Activated CD4-positive, alpha-beta T cell treated with anti-CD3 and anti-CD28 coated beads, Interleukin-2, Interleukin-6, amounts not matched to agents 100 ng/mL and 50 ng/mL, durations not matched to agents 16 hours and 8 hours (primary cell): ENCODE measurements at places on chromosomes 2 and 18.

GRCh38 chr2:7025082-7025481, 107.9 kb downstream of the RNF144A start:
- DNase-seq: no peak

GRCh38 chr2:230008708-230009066, 60.0 kb downstream of the SLC16A14 start:
- DNase-seq: no peak

DNA sequence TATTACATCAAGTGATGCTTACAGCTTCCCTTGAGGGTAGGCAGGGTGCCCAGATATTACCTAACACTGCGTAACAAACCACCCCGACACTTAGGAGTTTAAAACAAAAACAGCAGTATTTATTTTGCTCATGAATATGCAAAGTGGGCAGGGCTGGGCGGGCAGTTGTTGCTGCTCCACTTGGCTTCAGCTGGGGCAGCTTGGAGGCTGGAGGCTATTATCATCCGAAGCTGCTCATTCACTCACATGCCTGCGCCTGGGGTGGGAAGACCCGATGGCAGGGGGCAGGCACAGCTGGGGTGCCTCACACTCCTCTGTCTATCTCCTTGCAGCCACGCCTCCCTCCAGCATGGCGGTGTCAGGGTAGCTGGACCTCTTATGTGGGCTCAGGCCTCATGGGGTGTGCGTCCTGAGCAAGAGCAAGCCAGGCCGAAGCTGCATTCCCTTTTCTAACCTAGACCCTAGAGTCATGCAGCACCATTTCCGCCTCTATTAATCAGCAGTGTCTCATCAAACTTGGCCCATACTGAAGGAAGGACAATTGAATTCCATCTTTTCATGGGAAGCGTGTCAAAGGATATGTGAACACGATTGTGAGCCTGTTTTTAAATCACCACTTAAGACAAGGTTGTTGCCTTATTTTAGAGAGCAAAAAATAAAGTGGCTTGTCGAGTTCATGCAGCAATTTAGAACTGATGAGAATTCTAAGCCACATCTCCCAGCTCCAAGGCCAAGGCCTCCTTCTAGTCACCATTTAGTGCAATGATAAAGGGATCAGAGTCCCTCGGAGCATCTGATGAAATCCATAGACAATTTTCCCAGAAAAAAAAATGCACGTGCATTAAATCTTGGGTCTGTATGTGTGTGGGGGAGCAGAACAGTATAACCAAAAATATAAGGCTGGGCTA, 54.9 kb downstream of the SDC1 start:
- DNase-seq: no peak

GRCh38 chr2:241063587-241063986, 38.5 kb downstream of the MTERF4 start:
- DNase-seq: no peak

GRCh38 chr2:18309188-18309587, 251.3 kb downstream of the RDH14 start:
- DNase-seq: no peak

DNA sequence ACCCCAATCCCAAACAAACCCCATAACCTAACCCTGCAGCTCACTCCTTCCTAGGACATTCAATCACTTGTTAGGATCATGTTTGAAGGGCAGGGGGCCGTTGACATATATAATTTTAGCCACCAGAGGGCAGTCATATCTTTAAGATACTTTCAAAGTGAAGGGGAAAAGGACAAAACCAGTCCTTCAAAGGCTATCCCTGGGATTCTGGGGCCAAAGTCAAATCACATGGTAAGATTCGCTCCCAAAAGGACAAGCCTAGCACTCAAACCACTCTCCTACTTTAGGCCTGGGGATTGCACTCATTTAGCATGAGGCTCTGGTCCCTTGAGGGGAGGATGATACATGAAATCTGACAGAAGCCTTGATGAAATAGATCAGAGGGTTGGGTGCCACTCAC, 44.6 kb downstream of the HAUS1 start:
- DNase-seq: peak; percentile 65

DNA sequence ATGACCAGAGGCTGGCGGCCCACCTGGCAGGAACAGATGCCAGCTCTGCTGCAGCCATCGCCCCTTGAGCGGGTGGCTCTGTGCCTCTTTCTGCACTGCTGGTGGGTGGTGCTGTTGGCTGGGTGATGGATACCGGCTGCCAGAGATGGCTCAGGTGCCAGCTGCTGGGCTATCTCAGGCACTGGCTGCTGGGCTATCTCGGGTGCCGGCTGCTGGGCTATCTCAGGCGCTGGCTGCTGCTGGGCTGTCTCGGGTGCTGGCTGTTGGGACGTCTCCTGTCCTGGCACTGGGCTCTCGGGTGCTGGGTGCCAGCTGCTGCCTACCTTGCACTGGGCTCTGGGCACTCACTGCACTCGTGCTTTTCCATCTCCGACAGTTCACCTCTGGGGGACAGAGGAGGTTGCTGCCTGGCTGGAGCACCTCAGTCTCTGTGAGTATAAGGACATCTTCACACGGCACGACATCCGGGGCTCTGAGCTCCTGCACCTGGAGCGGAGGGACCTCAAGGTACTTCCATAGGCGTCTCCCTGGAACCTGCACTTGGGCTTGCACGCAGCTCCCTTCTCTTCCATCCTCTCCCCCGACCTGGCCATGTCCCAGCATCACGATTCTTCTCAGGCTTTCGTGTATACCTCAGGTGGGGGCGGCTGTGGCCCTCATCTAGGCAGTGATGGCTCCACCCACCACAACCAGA, 98.4 kb downstream of the USP40 start:
- DNase-seq: no peak

GRCh38 chr18:55500316-55501086, 87.5 kb downstream of the TCF4 start:
- DNase-seq: no peak

DNA sequence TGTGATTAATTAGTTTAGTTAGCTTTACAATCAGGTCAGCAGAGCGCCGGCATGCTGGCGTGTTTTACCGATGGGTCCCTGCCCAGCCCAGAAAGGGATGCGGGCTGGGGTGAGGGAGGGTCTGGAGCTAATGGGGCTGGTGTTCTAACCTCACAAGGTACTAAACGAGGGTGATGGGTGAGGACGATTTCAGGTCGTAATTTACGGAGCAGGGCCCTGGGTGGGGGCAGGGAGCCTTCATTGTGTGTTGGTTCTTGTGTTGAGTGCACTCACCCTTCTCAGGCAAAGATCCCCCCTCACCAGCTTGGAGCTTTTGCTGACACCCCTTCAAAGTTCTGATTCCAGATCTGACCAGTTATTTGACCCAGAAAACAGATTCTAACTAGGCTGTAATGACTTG, 39.5 kb downstream of the PTGR3 start:
- DNase-seq: no peak

DNA sequence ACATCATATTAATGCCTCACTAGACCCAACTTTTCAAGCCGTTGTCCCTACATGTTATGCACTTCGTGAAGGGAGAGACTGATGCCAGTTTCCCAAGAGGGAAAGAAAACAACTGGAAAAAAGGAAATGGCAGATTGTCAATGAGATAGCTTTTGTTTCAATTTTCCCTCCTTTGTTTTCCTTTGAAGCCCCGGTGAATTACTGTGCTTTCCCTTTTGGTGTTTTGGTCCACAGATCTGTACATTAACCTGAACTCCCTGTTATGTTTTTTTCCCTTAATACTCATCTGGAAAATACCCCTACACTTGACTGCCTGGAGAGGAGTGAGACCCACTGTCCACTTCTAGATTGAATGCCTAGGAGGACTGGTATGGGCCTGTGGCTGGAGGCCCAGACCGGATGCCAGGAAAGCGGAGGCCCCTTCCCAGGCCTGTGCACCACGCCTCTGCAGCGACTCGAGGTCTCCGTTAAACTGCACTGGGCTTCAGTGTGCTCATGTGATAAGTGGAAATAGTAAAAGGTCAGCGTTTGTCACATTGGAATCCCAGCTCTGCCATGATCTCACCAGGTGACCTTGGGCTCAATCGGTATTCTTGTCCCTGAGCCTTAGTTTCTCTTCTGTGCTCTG, 106.4 kb downstream of the GATA6 start:
- DNase-seq: no peak

DNA sequence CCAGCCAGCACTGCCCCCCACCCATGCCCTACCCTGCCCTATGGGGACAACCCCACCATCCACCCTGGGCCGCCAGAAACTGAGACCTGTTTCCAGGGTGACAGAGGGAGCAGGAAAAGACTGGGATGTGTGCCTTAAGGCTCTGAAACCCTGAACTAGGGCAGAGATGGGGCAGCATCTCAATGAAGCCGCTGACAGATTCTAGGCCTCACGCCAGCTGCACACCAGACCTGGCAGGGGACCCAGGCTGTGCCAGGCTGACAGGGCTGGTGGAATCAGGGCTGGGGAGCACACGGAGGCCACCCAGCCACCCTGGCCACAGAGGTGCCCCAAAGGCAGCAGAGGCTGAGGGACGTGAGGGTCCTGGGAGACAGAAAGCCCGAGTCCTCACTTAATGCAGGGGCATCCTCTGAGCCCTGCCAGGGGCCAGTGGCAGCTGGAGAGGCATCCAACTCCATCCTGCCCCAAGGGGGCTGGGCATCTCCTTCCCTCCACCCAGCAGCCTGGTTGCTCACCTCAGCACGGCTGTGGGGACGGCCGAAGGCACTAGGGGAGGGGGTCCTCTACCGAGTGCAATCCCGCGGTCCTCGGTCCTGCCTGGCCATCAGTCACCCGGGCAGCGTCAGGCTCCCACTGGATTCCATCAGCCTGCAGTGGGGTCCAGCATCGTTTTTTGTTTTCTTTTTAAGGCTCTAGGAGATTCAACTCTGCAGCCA, 169.2 kb downstream of the ZFP36L2 start:
- DNase-seq: no peak

DNA sequence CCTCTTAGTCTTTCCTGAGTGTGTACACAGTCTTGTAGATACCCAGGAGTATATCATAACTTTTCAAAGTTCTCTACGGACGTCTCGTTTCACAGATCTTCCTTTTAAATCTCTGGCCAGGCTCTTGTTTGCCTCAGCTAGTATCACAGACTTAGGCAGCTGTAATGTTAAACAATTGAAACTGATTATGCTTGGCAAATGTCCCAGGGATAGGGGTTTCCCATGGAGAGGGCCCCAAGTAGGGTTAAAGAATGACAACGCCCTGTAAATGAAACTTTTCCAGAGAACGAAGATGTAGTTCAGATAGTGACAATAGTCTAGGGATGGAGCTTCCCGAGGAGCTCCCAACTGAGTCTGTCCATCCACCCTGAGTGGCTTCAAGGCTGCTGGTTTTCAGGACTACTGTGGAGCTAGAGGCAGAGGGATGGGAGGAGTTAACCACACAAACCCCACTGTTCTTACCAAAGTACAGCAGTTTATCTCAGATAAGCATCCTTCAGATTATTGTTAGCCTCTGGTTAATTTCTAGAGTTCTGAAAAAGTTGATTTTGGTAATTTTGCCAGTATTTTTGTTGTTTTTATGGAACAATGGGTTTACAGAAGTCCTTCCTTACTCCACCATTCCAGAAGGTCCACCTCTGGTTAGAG, 9.1 kb downstream of the NEURL3 start:
- no peak for DNase-seq

GRCh38 chr18:7822435-7823331, 255.6 kb downstream of the PTPRM start:
- peak; percentile 2 for DNase-seq

DNA sequence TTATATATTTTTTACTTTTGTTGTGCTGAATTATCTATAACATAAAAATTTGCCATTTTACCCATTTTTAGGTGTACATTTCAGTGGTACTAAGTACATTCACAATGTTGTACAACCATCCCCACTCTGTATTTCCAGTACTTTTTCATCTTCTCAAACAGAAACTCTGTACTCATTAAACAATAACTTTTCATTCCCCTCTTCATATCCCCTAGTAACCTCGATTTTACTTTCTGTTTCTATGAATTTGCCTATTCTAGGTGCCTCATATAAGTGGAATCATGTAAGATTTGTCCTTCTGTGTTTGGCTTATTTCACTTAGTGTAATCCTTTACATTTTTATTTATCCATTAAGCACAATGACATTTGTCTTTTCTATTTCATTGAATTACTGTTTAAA, 51.3 kb downstream of the GTF2A1L start:
- no peak for DNase-seq

GRCh38 chr18:74392323-74392722, 64.8 kb downstream of the DIPK1C start:
- DNase-seq: no peak

- no peak for DNase-seq
These were observed 218.3 kb downstream of the STK39 start for GRCh38 chr2:168029071-168029470.
